Left renal pelvis (tissue), 4 donors: ENCODE measurements at places on chromosomes 1 and 21. TPM values are rescaled to one million over a fixed set of nuclear protein-coding genes. Genes with fewer than 3 reads are reported as not detected.

DNA sequence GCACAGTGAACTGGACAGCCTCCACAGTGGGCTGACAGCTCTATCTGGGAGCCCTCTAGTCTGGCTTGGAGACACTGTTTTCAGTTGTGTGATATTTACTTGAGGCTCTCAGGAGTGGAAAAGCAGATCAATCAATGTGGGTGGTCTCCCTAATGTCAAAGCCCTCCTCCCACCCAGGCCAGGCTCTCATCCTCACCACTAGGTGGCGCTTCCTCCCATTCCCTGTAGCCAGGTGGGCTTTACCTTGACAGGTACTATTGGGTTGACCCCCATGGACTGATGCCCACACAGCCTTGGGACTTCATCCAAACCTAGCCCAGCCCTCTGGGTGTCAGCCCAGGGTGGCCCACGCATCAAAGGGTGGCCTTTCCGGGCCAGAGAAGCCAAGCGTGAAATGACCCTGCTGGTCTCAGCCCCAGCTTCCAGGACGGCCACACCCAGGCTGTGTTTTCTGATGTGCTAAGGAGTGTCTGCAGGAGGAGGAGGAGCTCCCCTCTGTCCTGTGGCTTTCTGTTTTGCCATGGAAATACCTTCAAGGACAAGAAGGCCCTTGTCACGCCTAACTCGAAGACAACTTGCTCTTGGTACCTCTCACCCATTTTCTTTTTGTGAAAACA, 54.0 kb downstream of the CLIC6 start:
- DNase-seq, result no peak

DNA sequence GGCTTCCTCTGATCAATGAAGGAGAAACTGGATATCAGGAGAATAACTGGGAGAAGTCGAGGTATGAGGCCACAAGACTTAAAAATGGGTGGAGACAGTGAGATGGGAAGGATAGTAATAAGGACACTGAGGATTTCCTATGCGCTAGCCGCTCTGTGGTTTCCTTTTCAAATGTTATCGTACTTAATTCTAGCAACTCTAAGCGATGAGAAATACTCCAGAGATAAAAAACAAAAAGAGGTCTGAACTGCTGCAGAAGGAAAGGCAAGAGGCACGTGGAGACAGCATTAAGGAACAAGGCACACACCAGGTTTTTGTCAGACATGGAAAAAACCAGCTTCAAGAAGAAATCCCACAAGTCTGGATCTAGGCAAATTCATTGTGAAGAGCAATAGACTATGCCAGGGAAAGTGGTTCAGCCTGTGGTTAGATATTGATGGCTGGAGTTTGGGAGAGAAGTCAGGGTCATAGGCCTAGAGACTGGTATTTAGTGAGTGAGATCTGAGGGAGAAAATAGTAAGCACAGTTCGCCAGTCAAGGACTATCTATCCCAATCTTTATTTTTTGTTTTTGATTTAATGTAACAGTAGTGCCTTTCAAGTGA, 5.3 kb downstream of the CLCA2 start:
- no peak for DNase-seq

DNA sequence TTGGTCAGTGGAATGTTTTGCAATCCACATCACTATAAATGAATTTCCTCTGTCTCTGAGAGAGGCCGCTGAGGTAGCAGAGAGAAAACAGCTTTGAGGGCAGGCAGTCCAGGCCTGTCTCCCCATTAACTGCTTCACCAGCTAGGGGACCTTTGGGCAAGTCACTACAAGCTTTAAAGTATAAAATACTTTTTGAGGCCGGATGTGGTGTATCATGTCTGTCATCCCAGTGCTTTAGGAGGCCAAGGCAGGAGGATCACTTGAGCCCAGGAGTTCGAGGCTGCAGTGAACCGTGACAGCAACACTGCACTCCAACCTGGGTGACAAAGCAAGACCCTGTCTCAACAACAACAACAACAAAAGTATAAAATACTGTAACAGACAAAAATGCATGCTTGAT, 6.4 kb downstream of the IL6R start:
- no peak for DNase-seq

Gene ARHGEF16
- polyA plus RNA-seq, result 0.53 TPM

Gene KRTAP7-1
- not detected for polyA plus RNA-seq

Gene P3H1
- 119 TPM for polyA plus RNA-seq

Gene CNN3
- 321 TPM for polyA plus RNA-seq

Gene CNR2
- polyA plus RNA-seq, result 0.07 TPM
